ENCODE measurements at places on chromosomes 1 and 21. TPM values are rescaled to one million over a fixed set of nuclear protein-coding genes. Genes with fewer than 3 reads are reported as not detected.

GRCh38 chr1:205561501-205562203 is 57.2 kb downstream of the CDK18 start:
- no peak for DNase-seq

DNA sequence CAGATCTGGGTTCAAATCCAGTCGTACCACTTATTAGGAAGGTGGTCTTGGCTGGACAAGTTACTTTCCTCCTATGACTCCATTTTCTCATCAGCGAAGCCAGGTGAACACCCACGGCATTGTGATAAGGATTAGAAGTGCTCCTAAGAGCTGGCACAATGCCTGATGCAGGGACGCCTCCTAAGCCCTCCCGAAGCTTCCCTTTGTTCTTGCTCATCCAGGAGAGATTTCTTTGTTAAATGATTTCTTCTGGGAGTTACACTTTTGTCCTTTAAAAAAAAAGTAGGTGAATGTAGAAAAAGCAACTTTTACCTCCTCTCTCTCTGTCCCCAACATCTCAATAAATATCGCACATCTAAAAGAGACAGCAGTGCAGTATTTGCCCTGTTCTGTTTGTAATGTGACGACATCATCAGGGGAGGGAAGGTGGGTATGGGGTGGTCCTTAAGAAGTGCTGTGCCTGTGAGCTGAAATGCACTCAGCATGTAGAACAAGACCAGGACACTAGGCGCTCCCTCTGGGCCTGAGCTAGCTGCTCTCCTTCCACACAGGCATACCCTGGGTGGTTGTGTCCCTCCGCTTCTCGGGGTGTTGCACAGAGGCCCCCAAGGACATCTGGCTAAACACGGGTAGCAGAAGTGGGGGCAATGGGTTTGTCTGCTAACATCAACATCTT is 43.9 kb downstream of the SUSD4 start:
- DNase-seq: no peak

- DNase-seq: no peak
These were observed 15.6 kb downstream of the UTP11 start for GRCh38 chr1:38028105-38028591.

Gene PSMG1
- 159 TPM for total RNA-seq

Gene RNPEP
- 79.5 TPM for total RNA-seq
